ENCODE measurements at places on chromosomes 2 and 18.

DNA sequence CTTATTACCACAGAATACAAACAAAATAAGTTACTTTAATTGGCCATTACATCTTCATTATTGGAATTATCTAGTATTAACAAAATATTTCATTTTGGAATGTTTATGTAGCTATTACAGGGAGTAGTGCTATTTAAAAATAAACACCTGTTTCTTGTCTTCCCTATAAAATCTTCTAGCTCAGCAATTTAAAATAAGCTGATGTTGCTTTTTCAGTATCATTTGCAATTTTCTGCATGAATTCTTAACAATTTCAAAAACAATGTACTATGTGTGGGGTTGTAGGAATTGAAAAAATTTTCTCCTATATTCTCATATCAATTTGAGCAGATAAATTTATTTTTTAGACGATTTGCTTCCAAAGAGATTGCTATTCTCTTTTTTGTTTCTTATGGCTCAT lies 1251.3 kb upstream of the CRIM1 start:
- no peak for DNase-seq

GRCh38 chr2:121101093-121101715 lies 183.8 kb downstream of the TFCP2L1 start:
- no peak for DNase-seq

- no peak for DNase-seq
Observed at GRCh38 chr2:121917143-121917542, 161.7 kb downstream of the TSN start.

DNA sequence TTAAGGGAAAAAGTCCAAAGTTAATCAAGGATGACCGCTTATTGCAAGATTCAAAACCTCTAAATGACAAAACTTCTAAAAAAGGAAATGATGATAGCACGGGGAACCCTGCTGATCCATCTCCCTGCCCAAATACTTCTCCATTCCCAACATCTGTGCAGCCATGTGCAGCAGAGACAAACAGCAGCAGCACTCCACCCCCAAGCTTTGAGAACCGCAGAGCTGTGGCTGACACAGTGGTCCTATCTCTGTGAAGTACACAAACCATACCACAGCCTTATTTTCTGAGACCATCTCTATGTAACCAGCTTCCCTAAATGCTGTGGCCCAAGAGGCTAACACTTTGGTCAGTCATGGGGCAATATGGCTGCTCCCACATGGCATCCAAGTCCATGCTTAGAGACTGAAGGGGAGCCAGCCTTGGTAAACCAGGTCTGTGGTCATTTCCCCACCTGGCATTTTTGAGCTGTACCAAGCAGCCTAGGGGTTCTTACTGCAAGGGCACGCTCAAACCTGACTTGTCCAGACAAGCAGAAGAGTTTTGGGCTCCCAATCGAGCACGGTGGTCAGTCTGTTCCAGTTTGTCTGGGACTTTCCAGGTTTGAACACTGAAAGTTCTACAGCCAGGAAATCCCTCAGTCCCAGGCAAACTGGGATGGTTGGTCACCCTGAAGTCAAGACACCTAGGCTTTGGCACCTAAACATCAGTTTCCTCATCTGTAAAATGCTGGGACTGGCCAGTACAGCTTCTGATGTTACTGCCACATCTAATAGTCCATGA lies 17.1 kb upstream of the NFE2L2 start:
- DNase-seq, result no peak

DNA sequence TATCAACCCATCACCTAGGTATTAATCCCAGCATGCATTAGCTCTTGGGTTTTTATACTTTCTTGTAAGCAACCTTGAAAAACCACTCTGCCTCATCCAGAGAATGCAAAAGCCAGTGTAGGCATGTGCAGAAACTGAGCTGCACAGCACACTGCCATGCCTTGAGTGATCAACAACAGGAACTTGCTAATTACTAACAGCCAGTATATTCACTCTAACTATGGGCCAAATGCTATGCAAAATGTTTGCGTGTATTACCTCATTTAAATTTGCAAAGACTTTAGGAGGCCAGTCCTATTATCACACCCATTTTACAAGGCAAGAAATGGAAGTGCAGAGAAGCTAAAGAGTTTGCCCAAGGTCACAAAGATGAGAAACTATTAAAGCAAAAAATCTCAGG lies 169.8 kb downstream of the PID1 start:
- no peak for DNase-seq

- DNase-seq, result no peak
Observed at GRCh38 chr18:6174983-6175745, 239.5 kb downstream of the L3MBTL4 start.

DNA sequence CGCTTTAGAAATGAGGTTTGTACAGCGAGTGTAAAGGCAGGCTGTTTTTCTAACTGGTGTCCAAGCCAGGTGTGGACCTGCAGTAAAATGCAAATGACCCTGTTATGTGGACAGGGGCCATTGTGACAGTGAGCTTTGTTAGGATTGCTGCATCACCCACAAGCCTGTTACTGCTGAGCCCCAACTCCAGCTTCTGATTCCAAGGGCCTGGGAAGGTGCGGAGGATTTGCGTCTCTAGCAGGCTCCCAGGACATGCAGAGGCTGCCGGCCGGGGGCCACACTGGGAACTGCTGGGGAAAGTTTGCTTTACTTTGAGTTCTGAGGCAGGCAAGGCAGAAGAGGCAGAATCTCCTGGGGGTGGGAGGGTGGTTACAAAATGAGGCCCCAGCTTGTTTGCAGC lies 164.1 kb downstream of the GLI2 start:
- DNase-seq, result no peak

DNA sequence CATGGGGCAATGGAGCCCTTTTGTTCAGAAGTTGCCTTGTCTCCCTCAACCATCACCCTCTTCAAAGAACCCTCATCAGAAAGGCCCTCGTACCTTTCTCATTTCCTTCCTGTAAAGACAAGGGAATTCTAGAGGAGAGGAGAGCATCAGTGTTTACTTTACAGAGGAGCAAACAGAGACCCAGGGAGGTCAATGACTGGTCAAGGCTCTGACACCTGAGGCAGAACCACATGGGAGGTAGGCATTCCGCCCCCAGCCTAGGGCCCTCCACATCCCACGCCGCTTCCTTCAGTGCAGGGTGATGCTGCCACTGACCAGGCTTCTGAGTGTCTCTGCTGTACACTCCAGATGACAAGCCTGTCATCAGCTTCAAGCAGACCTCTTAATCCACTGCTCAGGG lies 104.7 kb downstream of the NRP2 start:
- DNase-seq, result no peak

DNA sequence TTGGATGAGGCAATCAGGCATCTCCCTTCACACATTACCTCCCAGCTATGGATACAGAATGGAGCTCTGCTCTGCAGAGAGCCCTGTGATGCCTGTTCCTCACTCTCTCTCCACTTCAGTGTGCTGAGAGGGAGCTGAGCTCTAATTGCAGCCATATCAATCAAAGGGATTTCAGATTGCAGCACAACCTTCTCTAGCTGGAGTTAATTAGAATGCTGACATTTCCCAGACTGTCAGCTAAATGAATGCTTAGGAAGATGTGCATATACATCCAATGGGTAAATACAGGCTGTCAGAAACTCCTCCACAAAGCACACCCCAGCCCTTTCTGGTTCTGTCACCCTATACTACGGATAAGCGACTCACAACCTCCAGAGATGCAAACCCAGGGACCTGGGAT lies 402.6 kb downstream of the EIPR1 start:
- no peak for DNase-seq

DNA sequence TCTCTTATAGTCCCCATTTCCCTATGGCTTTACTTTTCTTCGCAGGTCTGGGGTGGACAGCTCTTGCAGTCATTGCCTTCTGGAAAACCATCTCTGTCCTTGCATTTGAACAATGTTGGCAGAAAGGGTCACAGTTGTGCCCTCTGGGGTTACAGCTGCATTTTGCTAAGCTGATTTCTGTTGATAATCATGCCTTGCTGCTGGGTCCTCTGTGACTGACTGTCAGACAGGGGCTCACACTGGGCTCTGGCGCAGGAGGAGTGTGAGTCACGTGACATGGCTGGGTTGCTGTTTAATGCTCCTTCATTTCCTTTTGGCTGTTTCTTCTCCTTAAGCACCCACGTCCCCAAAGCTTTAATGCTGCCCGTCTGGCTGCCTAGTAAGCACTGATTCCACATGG lies 196.6 kb upstream of the LHCGR start:
- DNase-seq, result no peak

DNA sequence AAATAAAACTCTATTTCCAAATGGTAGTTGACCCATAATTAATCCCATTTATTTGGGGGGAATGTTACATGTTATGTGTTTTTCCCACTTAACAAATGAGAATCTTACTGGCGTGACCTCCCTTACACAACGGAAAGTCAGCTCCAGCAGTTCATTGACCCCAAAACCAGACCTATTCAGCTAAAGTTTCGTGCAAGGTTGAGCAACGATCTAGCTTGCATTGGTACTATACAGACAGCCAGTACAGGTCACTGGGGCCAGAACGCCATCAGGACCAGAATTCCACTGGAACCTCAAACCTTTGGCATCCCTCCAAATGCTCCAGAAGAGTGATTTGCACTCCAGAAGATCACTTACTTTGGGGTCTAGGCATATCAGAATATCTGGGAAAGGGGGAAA lies 6.8 kb upstream of the CTAGE1 start:
- no peak for DNase-seq

DNA sequence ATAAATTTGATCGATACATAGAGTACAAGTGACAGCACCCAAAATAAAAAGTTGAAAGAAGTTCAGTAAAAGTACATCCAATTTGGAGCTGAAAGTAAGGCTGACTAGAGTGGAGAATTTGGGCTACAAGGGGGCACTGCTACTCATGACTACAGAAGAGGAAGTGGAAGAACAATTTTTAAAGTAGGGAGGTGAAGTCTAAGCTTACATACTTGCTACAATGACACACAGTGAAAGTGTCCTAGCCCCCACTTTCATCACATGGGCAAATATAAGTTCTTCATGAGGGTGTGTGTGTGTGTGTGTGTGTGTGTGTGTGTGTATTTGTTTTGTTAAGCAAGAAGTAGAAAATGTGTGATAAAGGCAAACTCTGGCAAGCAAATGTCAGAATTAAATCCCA lies 45.7 kb downstream of the MAP3K2 start:
- no peak for DNase-seq

DNA sequence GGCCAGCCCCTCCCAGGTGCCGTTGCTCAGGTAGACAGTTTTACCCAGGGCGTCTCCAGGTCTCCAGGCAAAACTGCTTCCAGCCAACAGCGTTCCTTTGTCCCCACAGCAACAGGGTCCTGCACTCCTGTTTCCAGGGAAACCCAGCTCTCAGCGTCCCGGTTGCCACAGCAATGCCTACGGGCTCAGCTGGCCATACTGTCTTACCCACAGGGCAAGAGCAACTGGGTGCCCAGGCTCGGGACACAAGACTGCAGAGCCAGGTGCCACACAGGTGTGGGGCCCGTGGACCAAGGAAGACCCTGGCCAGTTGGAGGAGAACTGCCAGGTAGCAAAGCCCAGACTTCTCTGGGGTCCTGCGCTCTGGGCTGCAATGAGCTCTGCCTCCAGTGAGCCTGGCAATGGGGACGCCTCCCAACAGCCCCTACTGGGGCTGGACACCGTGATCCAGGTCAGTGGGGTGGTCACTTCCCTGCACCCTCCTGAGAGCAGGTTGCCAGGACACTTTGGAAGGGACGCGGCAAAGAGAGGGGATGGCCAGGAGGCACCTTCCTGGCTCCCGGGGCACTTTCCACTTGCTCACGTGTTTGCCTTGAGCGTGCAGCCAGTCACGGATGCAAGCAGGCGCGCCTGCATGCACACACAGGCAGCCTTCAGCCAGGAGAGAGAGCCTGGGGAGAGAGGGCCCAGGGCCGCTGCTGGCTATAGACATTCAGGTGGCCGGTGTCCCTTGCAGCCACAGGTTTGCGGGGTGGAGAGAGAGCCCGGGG lies at the start of gene CROCC2:
CROCC2 (plus strand) TSS at position 196 of the 770 bp plus-strand sequence; CDS start at position 374, 178 bp downstream.
- DNase-seq, result no peak

DNA sequence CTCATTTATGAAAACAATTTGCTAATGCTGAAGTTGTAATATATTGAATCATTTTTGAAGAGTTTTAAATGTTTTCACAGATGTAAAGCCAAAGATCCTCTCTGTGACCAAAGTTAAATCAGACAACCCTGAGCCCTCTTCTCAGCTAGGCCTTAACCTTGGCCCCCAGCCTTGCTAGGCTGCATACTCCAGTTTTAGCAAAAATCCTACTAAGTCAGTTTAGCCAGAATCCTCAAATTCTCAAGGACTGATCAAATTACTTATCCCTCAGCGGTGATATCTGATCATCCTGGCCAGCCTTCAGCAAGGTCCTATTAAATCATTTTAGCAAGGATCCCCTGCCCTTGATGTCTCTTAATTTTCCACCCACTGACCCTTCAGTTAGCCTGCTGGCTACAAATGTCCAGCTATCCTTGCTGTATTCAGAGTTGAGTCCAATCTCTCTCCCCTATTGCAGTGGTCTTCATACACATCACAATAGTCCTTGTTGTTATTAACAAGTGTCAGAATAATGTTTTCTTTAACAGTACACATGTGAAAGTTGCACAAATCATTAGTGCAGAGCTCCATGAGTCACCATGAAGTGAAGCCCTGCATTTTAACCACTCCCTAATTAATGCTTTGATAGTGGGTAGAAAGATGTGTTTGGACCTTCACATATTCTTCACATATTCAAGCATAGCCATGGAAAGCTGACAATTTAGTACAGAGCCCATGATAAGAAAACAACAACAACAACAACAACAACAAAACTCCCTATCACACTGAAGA lies 206.4 kb downstream of the NBAS start:
- no peak for DNase-seq

DNA sequence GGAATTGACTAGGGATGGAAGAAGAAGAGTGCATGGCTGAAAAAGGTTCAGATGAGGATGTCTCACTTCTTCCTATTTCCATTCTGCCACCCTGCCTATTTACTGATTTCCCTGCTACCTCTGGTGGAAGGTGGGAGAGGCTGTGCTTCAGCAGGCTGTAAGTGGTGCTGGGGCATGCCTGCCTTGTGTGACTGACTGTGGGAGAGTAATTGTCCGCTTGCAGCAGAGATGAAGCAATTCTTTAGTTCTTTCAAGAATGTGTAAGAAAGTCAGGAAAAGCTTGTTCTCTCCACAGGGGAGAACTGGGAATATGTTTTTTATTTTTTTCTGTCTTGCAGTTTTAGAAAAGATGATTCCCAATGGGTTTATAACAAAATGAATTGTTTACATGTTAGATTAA lies 72.5 kb upstream of the NYAP2 start:
- DNase-seq, result no peak

DNA sequence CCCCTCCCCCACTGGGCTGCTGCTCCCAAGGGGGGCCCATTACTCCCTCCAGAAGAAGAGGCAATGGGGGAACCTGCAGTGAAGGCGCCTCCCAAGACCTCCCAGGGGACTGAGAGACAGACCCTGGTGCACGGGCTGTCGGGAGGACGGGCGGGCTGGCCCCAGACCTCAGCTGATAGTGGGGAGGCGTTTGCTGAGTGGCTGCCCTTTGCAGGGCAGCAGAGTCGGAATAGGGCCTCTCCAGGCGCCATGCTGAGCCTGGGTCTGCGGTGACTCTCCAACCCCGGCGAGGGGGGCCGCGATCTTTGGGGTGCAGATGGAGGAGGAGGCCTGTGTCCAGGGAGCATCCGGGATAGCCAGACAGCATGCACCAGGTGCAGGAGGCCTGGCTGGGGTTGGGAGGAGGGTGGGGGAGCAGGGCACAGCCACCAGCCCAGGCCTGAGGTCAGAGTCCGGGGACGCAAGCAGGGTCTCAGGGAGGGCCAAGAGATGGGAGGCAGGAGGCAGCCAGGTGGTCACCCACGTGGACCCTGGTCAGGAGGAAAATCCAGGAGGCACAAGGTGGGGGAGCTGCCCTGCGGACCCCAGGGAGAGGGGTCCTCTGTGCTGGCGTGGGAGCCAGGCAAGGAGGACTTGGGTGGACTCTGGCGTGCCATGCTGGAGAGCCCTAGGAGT lies 11.0 kb downstream of the CROCC2 start:
- no peak for DNase-seq

Data from CD4-positive, alpha-beta T cell treated with Interleukin-17A for 1 hour (primary cell).